ENCODE measurements at places on chromosomes 16 and 17. TPM values are rescaled to one million over a fixed set of nuclear protein-coding genes. Genes with fewer than 3 reads are reported as not detected.

DNA sequence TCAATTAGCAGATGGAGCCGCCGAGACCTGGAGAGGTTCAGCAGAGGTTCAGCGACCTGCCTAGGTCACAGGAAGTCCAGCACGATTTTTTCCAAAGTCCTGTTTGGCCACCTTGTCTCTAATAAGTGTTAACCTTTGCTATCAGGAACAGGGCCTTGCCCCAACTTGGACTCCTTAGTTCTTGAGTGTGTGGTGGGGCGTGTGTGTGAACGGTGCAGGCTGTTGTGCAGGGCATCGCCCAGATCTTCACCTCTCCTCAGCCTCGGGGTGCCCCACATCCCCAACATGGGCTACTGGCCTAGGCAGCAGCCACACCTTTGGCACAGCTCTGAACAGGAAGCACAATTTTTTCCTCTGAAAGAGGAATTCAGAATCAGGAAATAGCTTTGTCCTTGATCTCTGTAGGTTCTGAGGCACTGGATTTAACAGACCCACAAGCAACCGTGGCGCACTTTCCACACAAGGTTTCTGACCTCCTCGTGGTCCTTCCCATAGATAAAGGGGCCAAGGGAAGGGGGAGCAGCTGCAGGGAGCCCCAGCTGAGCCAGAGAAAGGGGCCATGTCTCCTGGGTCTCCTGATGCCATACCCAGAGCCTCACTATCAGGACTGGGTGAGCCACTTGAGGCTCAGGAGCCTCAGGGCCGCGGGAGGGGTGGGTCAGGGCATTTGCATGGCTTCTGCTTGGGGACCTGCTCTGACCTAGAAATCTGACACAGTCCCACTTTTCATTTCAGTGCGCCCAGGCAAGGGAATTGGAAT is 10.4 kb downstream of the MPRIP start:
- H3K4me1 ChIP-seq = peaks cover 81% of the 10 kb centered on the region
- DNase-seq = no peak
- peaks cover 3% of the 10 kb centered on the region for H3K36me3 ChIP-seq
- no peaks in the 10 kb centered on the region for H3K27me3 ChIP-seq
- H3K4me3 ChIP-seq = no peak overlapping the region

The LITAFD gene
- not detected for total RNA-seq

DNA sequence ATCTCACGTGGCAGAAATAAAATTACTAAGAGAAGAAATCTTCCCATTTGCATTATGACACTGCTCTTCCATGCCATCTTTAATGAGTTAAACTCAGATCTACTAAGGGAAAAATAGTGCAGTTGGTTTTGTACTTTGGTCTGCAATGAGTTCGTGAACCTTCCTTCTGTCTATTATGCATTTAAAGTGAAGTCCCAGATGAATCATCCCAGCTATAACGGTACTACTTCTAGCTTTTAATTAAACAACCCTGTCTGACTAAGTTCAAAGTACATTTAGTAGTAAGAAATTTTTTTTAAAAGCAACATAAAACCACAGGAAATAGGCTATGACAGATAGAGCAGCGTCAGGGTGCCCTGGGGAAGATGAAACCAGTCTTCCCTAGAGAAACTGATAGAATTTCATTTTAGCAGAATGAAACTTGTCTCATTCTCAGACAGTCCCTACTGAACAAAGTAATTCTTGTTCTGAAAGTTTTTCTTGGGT is 1.8 kb downstream of the TMIGD1 start:
- H3K4me1 ChIP-seq = peaks cover 35% of the 10 kb centered on the region
- peak overlapping the region; percentile 21 for H3K27ac ChIP-seq
- H3K4me3 ChIP-seq = peak overlapping the region; percentile 34
- peaks cover 4% of the 10 kb centered on the region for H3K27me3 ChIP-seq
- DNase-seq = peak; percentile 79

The KCNG4 gene
- total RNA-seq = not detected

DNA sequence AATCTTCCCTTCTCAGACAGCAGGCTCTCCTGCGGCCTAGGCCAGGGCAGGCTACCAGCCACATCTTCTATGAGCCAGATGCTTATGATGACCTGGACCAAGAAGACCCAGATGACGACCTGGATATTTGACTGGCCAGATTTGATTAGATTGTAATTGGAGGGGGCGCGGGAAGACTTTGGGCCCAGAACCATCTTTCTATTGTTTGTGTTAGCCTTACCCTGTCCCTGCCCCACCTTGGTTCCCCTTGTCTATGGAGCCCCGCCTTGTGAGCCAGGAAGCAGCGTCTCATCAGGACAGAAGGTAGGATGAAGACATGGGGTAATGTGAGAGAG is 2.8 kb downstream of the CLDN7 start:
- peaks cover 8% of the 10 kb centered on the region for H3K27me3 ChIP-seq
- no peak overlapping the region for H3K27ac ChIP-seq
- no peak overlapping the region for H3K4me3 ChIP-seq
